ENCODE measurements at places on chromosomes 5 and 9.

DNA sequence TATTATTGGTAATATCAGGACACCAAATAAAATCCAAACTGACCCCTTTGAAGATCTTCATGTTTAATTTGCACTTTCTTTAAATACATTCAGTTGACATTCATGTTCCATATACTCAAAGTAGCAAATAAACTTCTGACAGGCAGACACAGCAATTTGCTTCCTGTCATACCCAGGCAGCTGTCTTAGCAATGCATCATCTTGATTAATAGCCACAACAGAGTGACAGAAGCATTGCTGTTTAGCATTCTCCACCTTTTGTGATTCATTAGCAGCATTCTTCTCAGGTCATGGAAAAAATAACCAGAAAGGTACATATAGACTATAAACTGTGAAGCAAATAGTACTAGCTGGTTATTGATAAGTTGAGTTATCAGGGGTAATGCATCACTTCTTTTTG lies 366.8 kb downstream of the CYLC2 start:
- DNase-seq: no peak

DNA sequence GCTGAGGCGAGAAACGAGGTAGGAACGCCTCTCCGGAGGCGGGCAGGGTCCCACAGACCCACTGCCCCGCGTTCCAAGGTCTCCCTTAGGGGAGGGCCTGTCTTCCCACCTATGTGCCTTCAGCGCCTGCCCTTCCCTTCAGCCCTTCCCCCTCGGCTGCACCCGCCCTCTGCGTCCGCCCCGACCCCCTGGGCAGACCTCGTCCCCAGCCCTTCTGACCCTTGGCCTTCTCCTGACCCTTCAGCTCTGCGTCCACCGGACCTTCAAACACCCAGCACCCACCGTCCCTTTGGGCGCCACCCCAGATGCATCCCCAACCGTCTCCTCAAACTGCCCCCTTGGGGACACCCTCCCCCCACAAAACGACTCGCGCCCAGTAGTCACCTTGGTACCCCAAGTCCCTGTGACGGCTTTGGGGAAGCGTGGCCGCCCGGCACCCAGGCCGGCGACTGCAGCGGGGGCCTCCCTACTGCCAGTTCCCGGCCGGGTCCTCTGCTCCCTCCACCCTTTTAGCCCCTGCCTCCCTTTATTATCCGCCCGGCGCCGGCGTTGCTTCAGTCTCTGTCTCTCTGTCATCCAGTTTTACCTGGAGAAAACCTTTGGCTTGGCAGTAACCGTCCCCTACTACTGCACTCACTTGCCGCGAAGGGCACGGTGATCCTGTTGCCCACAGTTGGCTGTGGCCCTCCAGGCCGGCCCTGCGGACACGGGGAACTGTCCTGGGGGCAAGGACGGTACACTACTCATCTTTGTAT lies 421 bp downstream of the RUSC2 start:
- DNase-seq: no peak

GRCh38 chr9:106288689-106289088 lies 574.3 kb upstream of the ZNF462 start:
- no peak for DNase-seq

- DNase-seq: no peak
Observed at GRCh38 chr5:61625137-61625561, 293.1 kb downstream of the ZSWIM6 start.

DNA sequence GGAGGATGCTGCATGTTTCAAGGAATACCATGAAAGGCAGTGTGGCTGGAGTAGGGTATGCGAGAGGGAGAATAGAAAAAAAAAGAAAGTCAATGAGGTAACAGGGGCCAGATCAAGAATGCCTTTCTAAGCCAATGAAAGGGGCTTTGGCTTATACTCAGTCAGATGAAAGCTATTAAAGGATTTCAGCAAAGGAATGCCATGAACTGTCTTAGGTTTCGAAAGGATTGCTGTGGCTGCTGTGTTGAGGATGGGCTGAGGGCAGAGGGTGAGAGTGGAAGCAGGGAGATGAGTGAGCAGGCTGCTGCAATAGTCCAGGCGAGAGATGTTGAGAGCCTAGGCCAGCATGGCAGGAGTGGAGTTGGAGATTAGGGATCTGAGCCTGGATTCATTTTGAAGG lies 135.4 kb upstream of the CKMT2 start:
- DNase-seq: no peak

DNA sequence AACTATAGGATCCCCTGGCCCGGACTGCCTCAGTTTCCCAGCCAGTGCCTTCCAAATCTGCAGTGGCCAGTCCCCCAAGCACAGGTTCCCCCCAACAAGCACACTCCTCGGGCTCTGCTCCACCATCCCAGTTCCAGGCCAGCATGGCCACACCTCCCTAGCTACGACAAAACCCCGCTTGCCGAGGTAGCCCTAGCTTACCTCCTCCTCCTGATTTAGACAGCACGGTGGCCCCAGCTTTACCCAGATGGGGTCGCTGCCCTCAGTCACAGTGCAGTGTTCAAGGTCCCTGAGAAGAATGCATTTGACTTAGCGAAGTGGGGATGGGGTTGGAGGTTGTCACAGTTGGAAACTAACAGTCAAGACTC lies 40.8 kb upstream of the GARNL3 start:
- DNase-seq: no peak

- DNase-seq: no peak
Observed at GRCh38 chr5:177354711-177355110, 3.0 kb upstream of the RGS14 start.

- DNase-seq: no peak
Observed at GRCh38 chr5:76794871-76795270, 24.0 kb upstream of the F2RL1 start.

DNA sequence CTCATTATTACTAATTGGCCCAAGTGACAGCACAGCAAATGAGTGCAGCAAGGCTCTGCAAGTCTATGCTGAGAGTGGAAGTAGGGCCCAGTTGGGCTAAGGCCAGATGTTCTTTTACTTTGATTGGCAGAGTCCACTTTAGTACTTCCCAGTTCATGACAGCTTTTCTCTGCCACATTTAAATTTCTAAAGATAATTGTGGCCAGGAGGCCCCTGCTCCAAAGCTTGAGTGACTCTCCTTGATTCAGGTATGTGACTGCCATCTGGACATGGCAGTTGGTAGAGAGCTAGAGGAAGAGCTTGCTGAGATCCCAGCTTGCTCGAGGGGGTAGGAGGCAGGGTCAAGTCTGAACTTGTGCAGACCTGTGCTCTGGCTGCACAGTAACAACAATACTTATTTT lies 154.1 kb downstream of the CARTPT start:
- no peak for DNase-seq

GRCh38 chr5:105952875-105953274 lies 1717.9 kb downstream of the EFNA5 start:
- no peak for DNase-seq

GRCh38 chr5:39447059-39447458 lies 22.3 kb upstream of the DAB2 start:
- no peak for DNase-seq

GRCh38 chr9:136557036-136557435 lies 11.2 kb upstream of the NOTCH1 start:
- DNase-seq: no peak

GRCh38 chr5:77863181-77863580 lies 87.0 kb upstream of the TBCA start:
- no peak for DNase-seq

GRCh38 chr9:127637322-127637847 lies 25.3 kb downstream of the STXBP1 start:
- no peak for DNase-seq

DNA sequence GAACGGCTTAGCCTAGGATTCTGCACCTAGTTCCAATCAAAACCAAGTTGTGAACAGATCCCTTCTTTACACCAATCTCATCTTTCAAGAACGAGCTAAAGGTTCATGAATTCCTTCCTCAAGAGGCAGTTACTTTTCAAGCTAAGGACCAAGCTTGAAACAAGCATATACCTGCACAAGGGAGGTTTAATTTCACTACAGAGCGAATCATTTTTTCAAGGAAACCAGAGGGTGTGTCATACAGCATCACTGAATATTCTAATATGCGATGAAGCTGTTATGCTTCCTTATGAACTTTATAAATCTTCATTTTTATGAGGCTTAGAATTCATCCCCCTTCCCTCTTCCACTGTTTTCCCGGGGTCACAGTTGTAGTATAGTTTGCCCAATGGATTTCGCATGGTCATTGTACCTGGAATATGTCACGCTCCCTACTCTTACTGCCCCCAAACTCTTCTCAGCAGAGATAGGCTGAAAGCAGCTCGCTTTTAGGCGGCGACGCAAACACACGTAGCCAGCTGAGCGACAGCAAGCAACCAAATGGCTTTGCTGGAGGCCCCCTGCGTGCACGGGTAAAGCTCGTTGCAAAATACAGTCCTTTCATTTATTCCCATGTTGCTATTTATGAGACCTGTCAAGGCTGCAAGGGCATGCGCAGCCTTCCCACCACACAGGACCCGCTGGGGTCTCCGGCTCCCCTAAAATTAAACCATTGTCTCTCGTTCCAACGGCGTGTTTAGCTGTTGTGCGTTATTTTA lies 832 bp downstream of the LMBRD2 start:
- peak; percentile 12 for DNase-seq

GRCh38 chr5:9468060-9468388 lies 77.9 kb downstream of the SEMA5A start:
- DNase-seq: no peak

- no peak for DNase-seq
Observed at GRCh38 chr5:66558560-66558959, 37.6 kb upstream of the MAST4 start.

GRCh38 chr9:97651646-97652045 lies 18.0 kb downstream of the NCBP1 start:
- DNase-seq: no peak

DNA sequence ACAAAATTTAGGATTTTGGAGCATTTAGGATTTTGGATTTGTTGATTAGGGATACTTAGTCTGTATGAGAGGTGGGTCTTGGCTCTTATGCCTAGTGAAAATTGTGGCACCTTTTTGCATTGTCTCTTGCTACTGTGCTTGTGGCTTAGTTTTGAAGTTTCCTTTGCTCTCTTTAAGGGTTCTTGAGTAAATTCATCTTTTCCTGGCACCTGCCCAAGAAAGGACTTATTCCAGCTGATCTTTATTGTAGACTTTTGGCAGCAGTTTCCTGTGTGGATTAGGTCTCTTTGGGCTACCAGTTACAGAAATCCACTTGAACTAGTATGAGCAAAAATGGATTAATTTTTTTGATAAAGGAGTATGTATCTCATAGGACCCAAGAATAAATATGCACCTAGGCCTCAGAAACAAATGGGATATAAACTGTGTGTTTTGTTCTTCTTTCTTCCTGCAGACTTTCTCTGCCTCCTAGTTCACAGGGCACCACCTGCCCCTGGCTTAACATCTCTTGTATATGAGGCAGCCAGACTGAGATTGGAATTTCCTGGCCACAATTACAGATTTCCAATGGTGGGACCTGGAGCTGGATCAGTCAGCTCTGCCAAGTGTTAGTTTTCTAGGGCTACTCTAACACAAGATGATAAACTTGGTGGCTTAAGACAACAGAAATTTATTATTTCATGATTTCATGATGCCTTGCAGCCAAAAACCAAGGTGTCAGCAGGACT lies 44.6 kb downstream of the FOCAD start:
- DNase-seq: no peak

GRCh38 chr5:34582371-34582770 lies 73.8 kb upstream of the RAI14 start:
- no peak for DNase-seq

- DNase-seq: no peak
Observed at GRCh38 chr9:79570448-79571308, 1.1 kb upstream of the TLE4 start.

GRCh38 chr5:174559141-174559540 lies 165.2 kb upstream of the MSX2 start:
- DNase-seq: peak; percentile 12

- no peak for DNase-seq
Observed at GRCh38 chr9:120486347-120486746, 93.6 kb downstream of the CDK5RAP2 start.

- DNase-seq: no peak
Observed at GRCh38 chr5:83993803-83994202, 273.1 kb upstream of the HAPLN1 start.

- DNase-seq: no peak
Observed at GRCh38 chr5:179892255-179892654, 15.4 kb downstream of the TBC1D9B start.

DNA sequence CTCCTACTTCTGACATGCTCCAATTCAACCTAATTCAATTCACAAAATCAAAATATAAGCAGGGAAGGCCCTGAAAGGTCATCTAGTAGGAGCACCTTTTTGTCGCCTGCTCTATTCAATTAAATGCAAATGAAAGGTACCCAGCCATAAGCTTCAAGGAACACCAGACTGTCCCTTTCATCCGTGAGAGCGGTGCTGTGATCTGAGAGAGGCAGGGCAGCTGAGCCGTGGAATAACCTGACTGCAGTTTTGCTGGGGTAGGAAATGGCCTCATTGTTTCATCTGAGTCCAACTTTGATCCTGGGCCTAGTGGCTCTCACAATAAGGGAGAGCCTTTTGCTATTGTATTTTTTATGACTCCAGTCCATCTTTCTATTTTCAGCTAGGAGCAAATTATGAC lies 39.8 kb upstream of the GLRA1 start:
- DNase-seq: no peak

GRCh38 chr5:168137265-168137664 lies 154.2 kb upstream of the WWC1 start:
- no peak for DNase-seq

DNA sequence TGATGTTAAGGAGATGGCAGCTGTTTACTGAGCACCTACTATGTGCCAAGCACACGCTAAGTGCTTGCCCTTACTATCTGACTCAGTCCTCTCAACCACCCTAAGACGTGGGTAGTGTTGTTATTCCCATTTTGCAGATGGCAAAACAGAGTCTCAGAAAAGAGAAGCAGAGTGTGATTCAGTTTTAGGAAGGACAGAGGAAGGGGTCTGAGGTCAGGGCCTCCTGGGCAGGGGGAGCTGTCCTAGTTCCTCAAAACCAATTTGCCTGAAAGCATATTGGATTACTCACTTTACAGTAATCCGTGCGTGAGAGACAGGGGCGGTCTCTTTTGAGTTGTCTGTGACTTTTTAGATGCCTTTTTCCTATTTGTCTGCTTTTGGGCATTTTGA lies 23.2 kb downstream of the DNM1 start:
- DNase-seq: no peak

DNA sequence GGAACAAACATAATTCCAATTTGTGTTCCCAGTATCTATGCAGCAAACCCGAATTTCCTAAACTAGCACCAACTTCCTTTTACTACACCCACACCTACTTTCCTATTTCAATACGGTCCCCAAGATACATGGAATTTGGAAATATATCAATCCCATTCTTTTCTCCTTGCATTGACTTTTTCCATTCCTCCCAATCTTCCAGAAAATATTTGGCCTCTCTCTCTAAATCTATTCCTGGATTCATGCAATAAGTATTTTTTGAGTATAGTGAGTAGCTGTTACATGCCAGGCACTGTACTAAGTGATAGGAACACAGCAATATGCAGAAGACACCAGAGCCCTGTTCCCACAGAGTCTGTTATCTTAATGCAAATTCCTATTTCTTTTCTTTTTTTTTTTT lies 216.2 kb upstream of the PIK3R1 start:
- DNase-seq: no peak

GRCh38 chr5:171770153-171770552 lies 15.5 kb upstream of the SMIM23 start:
- DNase-seq: no peak

- peak; percentile 35 for DNase-seq
Observed at GRCh38 chr9:137027369-137028262, at the start of gene ABCA2. TSS of gene ABCA2 (minus strand) at chr9:137028237. CDS start at chr9:137028140, 97 bp downstream.

All from NCI-H1048 (cell line).